ENCODE measurements at places on chromosomes 3 and 15. TPM values are rescaled to one million over a fixed set of nuclear protein-coding genes. Genes with fewer than 3 reads are reported as not detected.

ANKRD63 gene
- total RNA-seq: not detected

GOLIM4 gene
- total RNA-seq: 0.41 TPM

- no peak for DNase-seq
These were observed 483.6 kb downstream of the ERC2 start for GRCh38 chr3:55984626-55985025.

DNA sequence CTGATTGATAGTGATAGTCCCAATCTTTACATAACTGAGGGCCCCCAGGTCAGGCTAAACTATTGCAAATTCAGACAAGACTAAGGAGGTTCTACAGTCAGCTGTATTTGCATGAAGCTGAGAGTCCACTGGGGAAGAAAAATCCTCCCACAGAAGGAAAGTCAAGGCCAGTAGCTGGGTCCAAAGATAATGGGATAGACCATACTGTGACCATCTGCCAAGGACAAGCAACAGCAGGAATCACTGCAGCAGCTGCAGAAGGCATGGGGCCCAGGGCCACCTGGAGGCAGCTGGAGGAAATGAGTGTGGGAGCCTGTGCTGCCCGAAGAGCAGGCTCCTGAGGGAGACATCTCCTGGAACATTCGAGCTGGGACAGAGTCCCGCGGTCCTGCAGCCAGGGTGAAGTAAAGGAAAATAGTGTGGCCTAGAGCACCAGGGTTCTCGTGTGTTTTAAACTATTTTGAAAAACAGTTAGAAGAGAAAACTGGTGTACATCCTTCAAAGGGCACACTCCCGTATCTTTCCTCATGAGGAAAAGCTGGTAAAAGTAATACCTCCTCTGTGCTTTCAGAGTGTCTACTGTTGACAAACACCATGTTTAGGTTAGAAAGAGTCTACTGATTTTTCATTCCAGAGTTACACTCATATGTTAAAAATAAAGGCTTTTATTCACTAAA lies 13.2 kb upstream of the TMEM212 start:
- no peak for DNase-seq

- no peak for DNase-seq
These were observed 24.5 kb upstream of the SOX2 start for GRCh38 chr3:181687190-181687589.

GRCh38 chr3:43953380-43953779 lies 262.6 kb downstream of the ABHD5 start:
- DNase-seq: no peak

DNA sequence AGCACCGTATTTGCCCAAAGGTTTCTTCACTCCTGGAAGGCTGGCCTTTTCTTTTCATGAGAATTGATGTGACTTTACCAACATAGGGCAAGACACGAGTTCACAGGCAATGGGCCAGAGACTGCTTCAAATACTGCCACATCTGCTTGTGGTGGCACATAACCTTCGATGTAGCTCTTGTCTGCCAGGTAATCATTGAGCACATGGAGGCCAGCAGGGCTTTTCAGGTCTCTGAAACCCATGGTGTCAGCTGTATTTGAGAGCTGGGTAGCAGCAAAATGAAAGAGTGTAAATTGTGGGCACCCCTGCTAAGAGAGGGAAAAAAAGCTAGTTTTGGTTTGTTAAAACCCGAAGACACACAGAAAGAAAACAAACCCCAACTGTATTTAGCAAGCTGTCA lies 200.7 kb downstream of the NAALADL2 start:
- no peak for DNase-seq

DNA sequence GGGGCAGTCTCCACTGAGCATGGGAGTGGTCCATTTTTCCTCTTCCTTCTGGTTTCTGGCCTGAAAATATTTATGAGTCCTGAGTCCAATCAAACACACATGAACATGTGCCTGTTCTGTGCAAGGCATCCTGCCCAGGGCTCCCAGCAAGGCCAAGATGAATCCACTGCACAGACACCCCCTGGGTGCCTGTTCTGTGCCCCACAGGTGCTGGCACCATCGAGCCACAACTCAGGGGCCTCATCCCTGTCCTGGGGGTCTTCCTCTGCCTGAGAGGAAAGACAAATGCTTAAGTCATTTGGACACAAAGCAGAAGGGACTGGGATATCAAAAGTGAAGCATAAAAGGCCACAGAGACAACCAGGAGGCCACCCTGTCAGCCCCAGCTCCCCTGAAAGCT lies 87.4 kb upstream of the IQSEC1 start:
- no peak for DNase-seq

SLC35G2 gene
- not detected for total RNA-seq

TNFAIP8L3 gene
- not detected for total RNA-seq

DNA sequence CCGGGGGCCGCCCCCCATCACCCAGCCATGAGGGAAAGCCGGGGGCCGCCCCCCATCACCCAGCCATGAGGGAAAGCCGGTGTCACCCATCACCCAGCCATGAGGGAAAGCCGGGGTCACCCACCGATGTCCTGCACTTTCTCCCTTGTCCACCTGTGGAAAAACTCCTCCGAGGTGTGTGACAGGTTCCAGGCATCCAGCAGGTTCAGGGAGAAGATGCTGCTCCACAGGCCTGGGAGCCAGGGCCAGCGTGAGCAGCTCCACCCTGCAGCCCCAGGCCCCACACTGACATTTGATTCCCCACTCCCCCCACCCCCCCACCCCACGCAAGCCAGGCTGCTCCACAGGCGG lies 15.5 kb upstream of the EHD4 start:
- DNase-seq: no peak

DNA sequence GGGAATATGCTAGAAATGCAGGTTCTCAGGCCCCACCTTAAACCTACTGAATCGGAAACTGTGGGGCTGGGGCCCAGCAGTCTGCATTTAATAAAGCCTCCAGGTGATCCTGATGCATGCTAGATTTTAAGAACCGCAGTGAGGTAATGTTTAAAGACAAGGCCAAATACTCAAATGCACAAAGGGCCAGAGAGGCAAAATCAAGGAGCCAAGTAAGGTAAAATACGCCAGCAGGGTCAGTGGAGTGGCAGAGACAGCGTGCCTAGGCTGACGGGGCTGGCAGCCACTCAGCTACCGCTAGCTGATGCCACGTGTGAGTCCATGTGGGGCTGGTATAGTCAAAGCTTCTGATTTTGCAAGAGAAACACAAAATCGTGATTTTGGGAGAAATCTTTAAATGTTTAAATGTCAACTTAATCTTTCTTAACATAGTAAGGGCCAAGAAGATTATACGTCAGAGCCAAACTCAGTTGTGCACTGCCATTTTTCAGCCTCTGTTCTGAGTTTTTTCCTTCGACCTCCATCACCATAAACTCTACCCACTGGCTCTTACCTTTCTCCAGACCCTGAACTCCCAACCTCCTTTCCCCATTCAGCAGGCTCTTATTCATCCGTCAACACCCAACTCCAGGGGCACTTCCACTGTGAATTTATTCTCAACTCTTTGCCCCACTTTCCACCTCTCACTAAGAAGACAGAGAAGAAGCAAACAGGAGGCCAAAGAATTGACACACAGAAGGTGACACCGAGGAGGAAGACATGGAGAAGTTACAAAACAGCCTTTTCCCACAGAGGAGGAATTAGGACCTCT lies 136.6 kb upstream of the RAD18 start:
- DNase-seq: no peak

- DNase-seq: no peak
These were observed 26.2 kb upstream of the TFG start for GRCh38 chr3:100682854-100683760.

DNA sequence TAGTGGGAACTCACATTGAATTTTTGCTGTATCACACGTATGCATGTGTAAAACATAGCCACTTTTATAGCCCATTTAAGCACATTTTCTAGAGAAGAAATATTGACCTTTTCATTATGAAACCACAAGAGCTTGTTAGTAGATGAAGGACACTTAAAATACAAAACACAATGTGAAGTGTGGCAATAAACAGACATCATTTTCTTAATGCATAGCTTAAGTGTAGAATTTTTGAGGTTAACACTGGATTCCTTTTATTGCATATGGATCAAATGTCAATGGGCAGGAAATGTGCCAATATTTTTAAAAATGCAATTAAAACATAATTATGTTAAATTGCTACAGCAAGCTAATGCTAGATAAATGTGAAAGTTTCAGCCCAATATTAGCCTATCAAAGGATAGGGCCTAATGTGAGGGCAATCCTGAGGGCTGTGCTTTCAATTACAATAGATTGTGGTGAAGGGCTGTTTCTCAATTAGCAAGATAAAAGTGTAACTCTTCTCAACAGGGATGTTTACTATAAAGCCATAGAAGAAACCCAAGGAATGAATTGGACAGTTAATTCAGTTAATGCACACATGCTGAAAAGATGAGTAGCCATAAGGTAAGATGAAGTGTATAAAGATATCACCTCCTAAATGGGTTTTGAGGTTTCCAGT lies 489.0 kb upstream of the CDIN1 start:
- DNase-seq: no peak

CILP gene
- 0.25 TPM for total RNA-seq

DNA sequence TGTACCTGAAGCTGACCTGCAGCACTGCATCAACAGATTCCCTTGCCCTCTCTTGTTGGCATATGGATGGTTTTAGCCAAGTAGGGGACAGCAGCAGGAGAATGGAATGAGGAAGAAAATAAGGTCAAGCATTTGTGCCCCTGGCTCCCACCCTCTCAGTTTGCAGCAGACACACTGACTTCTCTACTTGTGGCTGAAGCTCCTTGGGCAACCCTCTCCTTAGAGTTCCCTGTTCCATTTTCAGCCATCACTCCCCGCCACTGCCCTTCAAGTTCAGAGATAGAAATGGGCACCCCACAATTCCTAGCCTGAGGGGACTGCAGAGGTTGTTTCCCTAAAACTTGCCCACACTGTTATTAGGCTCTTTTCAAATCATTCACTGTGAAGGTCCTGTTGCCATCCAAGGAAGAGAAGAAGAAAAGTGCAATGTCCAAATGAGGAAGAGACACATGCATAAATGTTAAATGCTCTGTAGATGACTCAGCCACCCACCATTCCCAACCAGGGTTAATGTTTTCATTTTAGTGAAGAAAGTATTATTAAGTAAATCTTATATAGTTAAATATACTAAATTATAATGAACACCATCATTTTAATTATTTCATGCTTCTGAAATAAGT lies 295.9 kb upstream of the UBE2E2 start:
- no peak for DNase-seq

DNA sequence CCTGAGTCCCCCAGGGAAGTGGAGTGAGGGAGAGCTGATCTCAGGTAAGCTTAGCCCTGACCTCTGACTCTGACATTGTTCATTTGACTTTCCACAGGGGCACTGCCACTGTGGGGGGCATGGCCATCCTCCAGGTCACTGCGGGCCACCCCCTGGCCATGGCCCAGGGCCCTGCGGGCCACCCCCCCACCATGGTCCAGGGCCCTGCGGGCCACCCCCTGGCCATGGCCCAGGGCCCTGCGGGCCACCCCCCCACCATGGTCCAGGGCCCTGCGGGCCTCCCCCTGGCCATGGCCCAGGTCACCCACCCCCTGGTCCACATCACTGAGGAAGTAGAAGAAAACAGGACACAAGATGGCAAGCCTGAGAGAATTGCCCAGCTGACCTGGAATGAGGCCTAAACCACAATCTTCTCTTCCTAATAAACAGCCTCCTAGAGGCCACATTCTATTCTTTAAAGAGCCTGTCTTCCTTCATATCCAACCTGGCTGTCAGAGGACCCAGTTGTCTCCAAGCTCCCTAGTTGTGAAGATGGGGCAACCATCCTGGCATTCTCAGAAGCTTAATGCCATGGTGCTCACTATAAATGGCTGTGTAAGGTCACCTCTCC lies 1.9 kb upstream of the DISP2 start:
- DNase-seq: no peak

GRCh38 chr3:15542614-15543013 lies 21.1 kb upstream of the COLQ start:
- no peak for DNase-seq

PGBD4 gene
- total RNA-seq: 1.8 TPM

RHO gene
- not detected for total RNA-seq

GRCh38 chr15:90959894-90960293 lies 5.2 kb downstream of the RCCD1 start:
- DNase-seq: no peak

TRIM59 gene
- 15.0 TPM for total RNA-seq

HOMER2 gene
- total RNA-seq: 1.1 TPM

DNA sequence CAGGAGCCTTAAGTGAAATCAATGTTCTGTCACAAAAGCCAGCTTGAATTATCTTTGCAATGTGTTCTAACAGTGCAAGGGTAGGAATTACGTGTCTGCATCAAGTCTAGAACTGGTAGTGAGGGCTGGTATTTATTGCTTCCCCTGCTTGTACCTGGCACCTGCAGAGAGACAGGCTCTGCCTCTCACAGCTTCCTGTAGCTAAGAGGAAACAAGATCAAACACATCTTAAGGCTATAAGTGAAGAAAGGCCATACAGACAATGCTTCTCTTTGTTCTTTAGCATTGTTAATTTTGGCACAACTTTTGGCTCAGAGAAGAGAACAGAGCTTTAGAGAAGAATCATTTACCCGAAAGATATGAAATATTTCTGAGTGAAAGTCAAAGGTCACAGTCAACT lies 479.9 kb downstream of the GRM7 start:
- DNase-seq: no peak

GRCh38 chr3:161915418-161915750 lies 418.8 kb downstream of the OTOL1 start:
- DNase-seq: no peak

DNA sequence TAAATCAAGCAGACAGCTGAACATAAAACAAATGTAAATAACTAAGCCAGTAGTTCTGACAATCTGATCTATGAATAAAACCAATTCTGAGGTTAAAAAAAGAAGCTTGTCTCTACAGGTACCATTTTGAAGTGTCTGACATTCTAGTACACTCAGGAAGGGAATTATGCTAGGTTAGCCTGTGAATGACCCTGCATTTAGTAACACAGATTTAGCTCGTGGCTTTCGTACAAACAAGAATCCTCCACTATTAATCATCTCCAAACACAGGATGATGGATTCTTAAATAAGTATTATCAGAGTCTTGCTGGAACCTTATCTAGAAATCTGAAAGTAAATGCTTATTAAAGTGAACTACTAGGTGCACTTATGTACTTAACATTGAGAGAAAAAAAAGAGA lies 1120.1 kb downstream of the ROBO1 start:
- no peak for DNase-seq

HCN4 gene
- not detected for total RNA-seq
